Activated CD4-positive, alpha-beta memory T cell treated with anti-CD3 and anti-CD28 coated beads for 36 hours (primary cell): ENCODE measurements at places on chromosomes 1 and 21.

DNA sequence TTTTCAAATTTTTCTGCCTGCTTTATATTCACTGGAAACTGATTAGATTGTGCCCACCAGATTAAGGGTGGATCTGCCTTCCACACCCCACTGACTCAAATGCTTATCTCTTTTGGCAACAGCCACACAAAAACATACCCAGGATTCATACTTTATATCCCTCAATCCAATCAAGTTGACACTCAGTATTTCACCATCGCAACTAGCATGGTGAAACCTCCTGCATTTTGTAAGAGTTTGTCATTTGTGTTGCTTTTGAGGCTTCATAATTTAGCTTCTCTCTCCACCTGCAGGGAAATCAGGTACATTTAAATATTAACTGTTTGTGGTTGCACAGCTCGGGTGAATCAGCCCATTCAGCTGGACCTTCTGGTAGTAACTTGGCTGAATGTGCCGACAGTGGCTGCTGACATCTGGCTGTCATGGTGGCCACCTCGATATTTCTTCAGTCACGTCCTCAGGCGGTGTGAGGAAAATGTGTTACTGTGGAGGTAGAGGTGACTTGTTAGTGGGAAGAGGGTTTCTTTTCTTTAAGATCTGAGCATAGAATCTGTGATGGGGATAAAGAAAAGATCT, 224.0 kb downstream of the PTBP2 start:
- no peak for DNase-seq

DNA sequence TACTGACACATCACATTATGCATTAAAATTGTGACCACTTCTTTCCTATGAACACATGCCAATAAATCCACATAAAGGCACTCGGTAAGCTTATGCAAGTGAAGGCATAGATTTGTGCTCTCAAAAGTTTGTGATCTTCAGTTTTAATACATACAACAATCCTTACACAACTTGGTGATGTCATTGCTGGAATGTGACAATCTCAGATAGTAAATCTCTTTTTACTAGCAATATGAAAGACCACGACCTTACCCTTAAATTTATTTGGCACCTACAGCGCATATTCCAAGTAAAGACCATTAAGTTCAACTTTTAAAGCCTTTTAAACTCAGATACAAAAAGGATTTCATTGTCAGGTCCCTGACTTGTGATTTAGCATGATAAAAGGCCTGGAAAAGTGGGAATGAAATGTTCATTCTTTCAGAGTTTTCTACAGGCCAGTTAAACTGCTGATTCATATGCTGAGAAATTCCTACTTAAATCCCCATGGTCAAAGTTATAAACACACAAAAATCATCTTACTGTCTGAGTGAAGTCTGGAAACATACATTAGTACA, 157.4 kb downstream of the SIPA1L2 start:
- no peak for DNase-seq

GRCh38 chr1:180210008-180210620, 19.9 kb upstream of the LHX4 start:
- no peak for DNase-seq

GRCh38 chr1:32332290-32333079, 3.5 kb downstream of the MARCKSL1 start:
- DNase-seq = no peak

GRCh38 chr1:21319447-21320407, 29.5 kb upstream of the ECE1 start:
- no peak for DNase-seq

- DNase-seq = peak; percentile 78
These were observed 132.2 kb downstream of the ADSS2 start for GRCh38 chr1:244319283-244320132.

DNA sequence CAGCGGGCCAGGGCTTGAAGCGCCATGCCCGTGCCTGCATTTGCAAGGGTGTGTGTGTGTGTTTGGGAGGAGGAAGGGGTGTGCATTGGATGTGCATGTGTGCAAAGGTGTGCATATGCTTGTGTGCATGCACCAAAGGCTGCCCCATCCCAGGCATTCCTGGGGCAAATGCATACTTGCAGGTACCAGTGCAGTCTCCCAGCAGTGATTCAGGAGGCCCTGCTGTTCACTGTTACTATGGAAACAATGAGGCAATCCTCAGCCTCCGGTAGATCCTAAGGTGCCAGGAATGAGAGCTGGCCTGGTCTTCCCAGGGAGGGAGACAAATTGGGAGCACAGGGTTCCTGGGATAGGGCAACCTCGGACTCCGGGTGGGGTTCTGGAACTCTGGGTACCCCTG, 7.5 kb upstream of the FNDC5 start:
- no peak for DNase-seq

GRCh38 chr1:4718071-4718470, 63.7 kb downstream of the AJAP1 start:
- DNase-seq = no peak

DNA sequence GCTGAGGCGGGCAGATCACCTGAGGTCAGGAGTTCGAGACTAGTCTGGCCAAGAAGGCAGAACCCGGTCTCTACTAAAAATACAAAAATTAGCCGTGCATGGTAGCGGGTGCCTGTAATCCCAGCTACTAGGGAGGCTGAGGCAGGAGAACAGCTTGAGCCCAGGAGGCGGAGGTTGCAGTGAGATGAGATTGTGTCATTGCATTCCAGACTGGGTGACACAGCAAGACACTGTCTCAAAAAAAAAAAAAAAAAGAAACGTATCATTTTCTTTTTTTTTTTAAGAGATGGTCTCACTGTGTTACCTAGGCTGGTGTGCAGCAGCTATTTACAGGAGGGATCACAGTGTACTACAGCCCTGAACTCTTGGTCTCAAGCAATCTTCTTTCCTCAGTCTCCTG, 47.3 kb downstream of the ITGB3BP start:
- DNase-seq = no peak

DNA sequence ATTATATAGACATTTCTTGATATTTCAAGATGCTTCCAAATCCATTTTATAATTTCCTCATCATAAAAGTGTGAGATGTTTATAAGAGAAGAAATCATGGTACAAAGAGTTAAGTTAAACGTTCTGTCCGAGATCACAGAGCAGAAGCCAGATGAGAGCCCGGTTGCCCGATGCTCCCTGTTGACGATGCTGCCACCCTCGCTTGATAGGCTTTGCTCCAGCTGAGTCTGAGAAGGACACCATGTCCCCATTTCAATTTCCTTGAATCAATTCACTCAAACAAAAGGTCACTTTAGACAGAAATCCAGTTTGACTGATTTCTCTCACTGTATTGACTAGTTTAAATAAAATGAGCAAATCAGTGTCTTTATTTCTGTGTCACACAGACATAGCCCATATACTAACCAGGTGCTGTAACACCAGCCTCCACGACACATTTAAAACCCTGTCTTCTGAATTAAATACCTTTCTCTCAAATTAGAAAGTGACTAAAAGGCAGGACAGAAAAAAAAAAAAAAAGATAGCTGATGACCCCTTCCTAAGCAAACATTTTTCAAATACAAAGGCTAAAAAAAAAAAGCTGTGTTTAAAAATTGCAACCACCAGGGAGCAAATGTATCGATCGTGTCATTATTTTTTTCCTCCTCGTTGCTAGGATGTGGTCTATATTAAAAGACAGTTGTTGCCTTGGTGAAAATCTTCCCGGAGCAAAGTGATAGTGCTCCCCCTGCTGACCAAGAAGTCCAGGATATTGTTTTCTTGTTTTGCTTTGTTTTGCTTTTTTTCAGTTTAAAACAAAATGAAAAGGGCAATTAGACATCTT, 35.2 kb downstream of the DNASE2B start:
- DNase-seq = peak; percentile 63

DNA sequence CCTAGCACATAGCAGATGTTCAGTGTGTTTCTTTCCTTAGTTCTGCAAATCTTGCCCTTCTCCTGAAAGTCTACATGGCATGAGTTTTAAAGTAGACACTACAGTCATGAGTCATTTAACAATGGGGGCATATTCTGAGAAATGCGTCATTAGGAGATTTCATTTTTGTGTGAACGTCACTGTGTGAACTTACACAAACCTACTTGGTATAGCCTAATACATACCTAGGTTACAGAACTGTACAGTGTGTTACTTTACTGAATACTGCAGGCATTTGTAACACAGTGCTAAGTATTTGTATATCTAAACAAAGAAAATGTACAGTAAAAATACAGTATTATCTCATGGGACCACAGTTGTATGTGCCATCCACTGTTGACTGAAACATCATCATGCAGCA, 10.0 kb downstream of the TTF2 start:
- DNase-seq = no peak
